ENCODE measurements at places on chromosomes 4 and X. TPM values are rescaled to one million over a fixed set of nuclear protein-coding genes. Genes with fewer than 3 reads are reported as not detected.

EGF gene
- total RNA-seq: 37.1 TPM

DNA sequence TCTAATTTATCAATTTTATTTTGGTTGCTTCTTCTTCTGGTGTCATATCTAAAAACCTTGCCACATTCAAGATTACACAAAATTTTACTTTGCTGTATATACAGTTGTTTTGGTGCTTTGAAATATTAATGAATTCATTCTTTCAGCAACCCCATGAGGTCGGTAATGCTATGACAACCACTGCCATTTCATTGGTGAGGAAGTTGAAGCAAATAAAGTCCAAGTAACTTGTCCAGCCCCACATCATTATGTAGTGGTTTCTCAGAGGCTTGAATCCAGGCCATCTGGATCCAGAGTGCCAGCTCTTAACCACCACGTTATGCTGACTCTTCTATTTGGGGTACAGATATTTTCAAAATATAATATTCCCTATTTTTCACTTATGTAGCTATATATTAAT lies 42.2 kb downstream of the UGT2A3 start:
- DNase-seq: no peak

DNA sequence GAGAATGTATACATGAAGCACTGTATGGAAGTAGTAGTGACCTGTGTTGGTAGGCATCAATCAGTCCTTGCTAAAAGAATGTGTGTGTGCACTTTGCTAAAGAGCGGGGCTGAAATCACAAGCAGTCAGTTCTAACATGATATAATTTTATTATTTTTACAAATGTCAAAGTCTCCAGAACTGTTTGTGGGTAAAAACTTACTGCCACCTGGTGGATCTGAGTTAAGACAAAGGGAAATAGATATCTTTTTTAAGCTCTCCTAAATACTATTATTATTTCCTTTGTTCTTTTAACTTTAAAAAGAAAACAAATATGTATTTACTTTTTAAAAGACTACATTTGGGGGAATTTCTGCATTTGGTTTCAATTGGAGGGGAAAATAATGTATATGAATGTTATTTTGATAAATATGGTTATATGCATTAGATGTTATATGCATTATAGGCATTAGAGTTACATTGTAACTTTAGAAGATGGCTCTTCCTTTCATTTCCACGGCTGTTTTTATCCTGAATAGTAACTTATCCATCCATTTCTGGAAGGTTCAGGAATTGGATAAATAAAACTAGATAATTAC lies 7.8 kb upstream of the CLOCK start:
- no peak for DNase-seq

LUZP4 gene
- total RNA-seq: not detected

SEC24D gene
- total RNA-seq: 13.7 TPM

DNA sequence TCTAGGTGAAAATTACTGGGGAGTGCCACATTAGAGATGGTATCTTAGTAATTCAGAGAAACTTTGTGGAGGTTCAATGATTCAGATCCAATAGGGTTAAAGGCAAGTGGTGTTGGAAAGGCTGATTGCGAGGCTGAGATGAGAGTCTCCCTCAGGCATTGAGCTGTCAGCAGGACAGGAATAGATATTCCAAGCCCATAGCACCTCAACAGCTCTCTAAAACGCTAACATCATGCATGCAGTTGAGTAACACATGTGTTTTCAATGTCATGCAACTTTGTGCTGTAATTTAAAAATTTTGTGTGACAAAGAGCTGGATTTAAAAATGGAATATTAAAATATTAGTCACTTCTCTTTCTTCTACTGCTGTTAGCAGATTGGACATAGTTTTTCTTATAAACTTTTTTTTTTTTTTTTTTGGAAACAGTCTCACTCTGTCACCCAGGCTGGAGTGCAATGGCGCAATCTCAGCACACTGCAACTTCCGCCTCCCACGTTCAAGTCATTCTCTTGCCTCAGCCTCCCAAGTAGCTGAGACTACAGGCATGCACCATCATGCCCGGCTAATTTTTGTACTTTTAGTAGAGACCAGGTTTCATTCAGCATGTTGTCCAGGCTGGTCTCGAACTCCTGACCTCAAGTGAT lies 173.5 kb upstream of the C1QTNF7 start:
- DNase-seq: no peak

- no peak for DNase-seq
Measured at GRCh38 chrX:45505214-45505613, 304.5 kb upstream of the DIPK2B start.
